ENCODE measurements at places on chromosomes 1 and 21.
A peak's percentile ranks its signal among the peaks of the same experiment; 100 is the strongest.

GRCh38 chr1:75430526-75430925, 180.4 kb downstream of the SLC44A5 start:
- no peak for DNase-seq

GRCh38 chr1:211775170-211775569, 55.4 kb downstream of the LPGAT1 start:
- DNase-seq, result no peak

DNA sequence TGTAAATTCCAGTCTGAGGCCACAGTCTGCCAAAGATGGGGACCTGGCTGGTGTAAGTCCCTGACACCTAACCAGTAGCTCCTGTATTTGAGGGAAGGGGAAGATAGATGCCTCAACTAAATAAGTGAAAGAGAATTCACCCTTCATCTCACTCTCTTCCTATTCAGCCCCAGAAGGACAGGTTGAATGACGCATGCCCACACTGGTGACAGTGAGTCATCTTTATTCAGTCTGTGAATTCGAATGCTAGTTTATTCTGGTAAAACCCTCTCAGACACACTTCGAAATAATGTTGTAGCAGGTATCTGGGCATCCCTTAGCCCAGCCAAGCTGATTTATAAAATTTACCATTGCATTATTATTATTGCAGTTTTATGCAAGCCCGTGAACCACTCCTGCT, 617.0 kb upstream of the PRMT6 start:
- no peak for DNase-seq

- no peak for DNase-seq
These were observed 56.9 kb upstream of the NRIP1 start for GRCh38 chr21:15121655-15122120.

- no peak for DNase-seq
These were observed 11.2 kb downstream of the RGS21 start for GRCh38 chr1:192327997-192328396.

- DNase-seq, result no peak
These were observed 109.3 kb downstream of the GALNT2 start for GRCh38 chr1:230176326-230176725.

DNA sequence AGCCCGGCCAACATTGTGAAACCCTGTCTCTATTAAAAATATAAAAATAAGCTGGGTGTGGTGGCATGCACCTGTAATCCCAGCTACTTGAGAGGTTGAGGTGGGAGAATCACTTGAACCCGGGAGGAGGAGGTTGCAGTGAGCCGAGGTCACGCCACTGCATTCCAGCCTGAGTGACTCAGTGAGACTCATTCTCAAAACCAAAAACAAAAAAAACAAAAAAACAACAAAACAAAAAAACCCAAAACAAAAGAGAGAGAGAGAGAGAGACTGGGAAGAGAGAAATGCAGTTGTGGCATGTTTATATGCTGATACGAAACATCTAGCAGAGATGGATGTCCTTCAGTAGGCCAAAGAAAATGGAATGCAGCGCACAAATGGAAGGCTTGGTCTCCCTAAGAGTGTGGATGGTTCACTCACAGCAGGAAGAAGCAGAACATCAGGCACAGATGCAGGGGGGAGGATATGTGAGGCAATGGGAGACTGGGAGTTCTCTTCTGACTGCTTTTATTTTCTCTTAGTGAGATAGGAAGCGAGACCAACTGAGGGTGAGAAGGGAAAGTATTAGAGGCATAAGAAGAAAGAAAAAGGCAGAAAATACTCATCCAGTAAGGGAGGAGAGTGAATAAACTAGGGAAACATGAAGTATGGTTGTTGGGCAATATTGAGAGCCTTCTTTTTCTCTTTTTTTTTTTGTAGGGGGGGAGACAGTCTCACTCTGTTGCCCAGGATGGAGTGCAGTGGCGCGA, 16.0 kb downstream of the THEM4 start:
- no peak for DNase-seq

- DNase-seq, result no peak
These were observed 69.4 kb upstream of the SAMSN1 start for GRCh38 chr21:14615359-14615974.

- peak; percentile 49 for DNase-seq
These were observed 34.9 kb upstream of the PPP1R15B start for GRCh38 chr1:204446413-204447111.

- no peak for DNase-seq
These were observed 27.5 kb downstream of the ZP4 start for GRCh38 chr1:237863234-237863633.

DNA sequence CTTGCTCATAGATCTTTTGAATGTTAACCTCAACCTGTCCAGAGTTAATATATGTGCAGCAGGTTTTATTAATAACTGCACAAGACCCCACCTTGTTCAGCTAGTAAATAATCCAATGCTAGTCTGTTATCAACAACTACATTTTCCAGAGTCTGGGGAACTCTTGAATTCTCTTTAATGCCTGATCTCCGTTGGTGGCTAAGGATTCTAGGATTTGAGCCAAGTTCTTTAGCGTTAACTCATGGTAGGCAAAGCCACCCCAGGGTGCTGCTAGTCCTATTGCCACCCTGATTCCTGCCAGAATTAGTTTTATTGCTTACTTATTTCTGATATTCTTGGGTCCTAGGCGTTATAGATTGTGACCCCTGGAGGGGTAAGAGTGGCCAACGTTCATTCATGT, 12.8 kb downstream of the BACE2 start:
- DNase-seq, result no peak

DNA sequence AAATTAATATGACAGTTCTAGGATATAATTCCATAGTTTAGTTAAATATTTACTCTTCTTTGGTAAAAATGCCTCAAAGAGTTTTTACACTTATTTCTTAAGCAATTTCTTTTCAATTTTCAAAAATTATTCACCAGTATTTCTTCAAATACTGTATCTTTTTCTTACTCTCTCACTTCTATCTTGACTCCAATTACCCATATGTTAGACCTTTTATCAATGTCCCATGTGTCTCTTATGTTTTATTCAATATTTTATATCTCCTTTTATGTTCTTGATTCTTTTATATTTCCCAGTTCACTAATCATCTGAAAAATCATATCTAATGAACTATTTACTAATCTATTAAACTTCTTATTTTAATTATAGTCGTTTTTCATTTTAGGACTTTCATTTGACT, 11.5 kb upstream of the LRIF1 start:
- DNase-seq, result no peak

- no peak for DNase-seq
These were observed 283.8 kb upstream of the DAB1 start for GRCh38 chr1:57707631-57708030.

DNA sequence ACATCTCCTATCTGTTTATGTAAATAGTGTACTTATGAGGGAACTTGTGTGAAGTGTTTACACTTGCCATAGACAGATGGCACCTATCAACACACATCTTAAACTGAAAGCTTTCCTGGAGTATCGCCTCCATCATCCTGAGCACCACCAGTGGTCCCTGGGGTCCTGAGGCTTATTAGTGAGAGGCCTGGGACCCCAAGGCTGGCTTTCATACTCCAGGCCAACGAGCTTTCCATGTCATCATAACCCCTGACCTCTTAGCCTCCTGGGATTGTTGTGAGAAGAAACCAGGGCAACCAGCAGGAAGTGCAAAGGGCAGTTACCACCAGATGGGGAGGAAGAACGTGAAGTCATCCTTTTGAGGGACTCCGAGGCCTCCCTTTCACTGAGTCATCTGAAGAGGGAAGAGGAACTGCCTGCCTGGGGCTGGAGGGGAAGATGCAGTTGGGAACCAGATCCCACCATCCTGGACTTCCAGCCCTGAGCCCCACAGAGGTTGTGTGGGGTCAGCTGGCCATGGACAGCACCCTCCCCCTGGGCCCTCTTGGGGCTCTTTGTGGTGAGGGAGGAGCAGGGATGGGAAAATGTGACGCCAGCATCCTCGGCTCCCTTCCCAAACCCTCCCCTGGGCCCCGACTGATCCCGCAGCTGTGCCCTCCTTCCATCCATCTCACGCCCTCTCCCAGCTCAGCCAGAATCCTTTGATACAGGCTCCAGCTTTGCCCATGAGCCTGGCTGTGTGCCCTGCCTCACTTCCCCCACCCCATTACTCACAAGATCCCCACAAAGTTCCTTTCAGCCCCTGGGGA, 5.8 kb downstream of the INKA2 start:
- no peak for DNase-seq

- DNase-seq, result no peak
These were observed 1.2 kb downstream of the DMBX1 start for GRCh38 chr1:46490656-46491442.

All from stimulated activated CD8-positive, alpha-beta memory T cell treated with anti-CD3 and anti-CD28 coated beads, Interleukin-15, amount 100 ng/mL, for 4 hours (primary cell).